ENCODE measurements at places on chromosomes 6 and 20.

GRCh38 chr6:38155621-38156204 lies 336.2 kb downstream of the ZFAND3 start:
- DNase-seq = peak; percentile 47

DNA sequence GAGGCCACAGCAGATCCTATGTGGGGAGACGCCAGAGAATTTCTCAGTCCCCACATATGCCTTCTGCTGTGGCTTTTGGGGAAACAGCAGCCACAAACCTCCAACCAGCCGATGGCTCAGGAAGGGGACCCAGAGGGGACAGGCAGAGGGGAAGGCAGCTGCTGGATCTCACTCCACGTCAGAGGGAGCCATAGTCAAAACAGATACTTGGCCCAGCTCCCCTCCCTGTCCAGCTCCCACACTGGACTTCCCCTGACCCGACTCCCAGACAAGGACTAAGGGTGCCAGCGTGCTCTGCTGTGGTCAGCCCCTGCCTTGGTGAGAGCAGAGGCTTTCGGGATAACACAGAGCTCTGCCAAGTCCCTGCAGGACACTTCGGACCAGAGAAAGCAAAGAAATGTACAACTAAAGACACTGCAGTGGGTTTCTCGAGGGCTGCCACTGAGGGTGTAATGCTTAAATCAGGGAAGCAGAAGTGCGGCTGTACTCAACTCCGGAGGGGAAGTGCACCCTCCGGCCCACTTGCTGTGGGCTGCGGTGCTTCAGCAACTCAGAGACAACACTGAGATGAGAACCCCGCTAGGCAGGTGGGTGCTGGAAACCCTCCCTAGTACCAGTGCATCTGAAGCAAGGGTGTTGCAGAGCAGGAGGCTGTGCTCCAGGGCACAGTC lies 47.2 kb downstream of the RRBP1 start:
- DNase-seq = no peak

GRCh38 chr6:10962673-10963072 lies 75.8 kb downstream of the SYCP2L start:
- DNase-seq = peak; percentile 5

DNA sequence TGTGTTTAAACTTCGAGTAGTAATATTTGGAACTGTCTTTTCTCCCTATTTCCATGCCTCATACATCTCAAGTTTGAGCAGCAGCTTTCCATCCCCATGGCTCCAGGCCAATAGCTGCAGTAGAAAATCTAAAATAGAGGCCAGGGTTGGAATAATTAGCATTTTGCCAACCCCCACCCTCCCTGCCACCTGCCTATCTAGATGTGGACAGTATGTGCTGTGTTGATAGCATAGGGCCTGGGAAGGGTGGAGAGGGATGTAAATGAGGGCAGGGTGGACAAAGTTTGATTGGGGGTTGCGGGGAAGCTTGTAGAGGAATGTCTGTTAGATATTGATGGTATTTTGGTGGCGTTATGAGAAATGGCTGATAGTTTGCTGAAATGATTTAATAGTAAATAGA lies 5.6 kb downstream of the TOP1 start:
- no peak for DNase-seq

GRCh38 chr20:51132279-51132678 lies 109.4 kb upstream of the KCNG1 start:
- peak; percentile 4 for DNase-seq

DNA sequence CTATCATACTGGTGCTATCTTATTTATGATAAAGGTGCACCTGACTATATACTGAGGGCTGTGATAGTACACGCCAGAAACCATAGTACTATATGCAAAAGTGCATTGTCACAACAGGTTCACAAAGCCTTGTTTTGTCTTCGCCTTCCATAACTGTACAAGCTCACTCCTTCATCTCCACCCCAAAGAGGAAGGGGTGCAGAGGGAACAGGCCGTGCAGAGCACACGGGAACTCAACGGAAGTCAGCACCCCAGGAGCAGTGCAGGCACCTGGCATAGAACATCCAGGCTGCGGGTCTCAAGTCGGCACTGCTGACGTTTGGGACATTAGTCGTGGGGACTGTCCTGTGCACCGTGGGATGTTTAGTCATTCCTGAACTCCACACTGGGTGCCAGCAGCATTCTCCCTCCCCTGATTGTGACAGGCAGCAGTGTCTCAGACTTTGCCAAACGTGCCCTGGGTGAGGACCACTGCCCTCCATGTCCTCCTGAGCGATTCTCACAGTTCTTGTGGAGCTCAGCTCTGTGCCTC lies 99.7 kb downstream of the PXDC1 start:
- no peak for DNase-seq

- no peak for DNase-seq
Measured at GRCh38 chr6:18330548-18331081, 56.5 kb upstream of the RNF144B start.

- no peak for DNase-seq
Measured at GRCh38 chr20:10209091-10209490, 9.5 kb upstream of the SNAP25 start.

DNA sequence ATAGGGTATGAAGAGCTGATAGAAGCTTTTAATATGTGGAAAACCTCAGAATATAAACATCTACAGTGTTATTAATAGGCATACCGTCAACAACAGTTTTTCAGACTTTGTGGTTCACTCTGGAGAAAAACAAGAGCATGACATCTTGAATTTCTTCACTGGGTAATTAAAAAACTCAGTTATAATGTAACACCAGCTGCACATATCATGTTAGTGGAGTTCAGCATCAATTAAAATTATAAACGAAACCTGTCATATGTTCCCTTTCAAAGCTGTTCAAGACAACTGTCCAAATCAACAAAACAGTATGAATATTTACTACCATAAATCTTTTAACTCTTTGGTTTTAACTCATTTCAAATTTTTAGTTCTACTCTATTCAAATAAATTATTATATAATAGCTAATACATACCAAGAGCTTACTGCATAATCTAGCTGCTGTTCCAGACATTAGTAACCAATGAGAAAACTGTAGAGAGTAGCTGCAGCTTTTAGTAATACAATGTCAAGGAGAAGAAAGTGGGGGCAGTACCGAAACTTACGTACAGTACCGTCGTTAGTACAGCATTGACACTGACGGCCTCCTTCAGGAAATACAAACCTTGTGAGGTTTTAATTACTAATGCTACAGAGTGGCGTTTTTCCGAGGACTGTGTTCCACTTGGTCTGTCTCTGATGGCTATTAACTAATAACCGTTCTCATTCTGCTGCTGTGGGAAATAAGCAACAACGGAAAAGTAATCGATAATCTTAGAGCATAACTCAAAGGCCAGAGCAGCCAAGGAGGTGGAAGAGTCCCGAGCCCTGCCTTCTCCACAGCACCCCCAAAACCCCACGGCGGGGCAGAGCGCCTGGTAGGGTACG lies 532 bp upstream of the PM20D2 start:
- DNase-seq = peak; percentile 35

DNA sequence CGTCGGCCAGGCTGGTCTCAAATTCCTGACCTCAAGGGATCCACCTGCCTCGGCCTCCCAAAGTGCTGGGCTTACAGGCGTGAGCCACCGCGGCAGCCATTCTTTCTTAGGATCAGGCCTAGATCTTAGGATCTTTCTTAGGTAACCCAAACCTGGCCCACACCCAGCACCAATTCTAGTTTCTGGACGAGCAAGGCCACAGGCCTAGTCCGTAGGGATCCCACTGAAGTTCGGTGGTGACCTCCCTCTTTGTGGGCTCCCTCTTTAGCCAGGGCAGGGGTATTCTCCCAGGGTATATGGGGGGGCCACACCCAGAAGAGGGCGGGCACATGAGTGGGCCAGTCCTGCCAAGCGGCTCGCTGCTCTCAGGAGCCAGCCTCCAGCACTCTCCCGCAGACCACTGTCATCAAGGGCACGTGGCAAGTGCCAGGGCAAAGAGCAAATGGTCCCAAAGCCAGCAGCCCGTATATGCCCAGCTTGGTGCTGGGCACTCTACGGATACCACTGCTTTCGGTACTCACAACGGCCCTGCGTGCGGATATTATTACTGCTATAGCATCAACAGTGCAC lies 6.5 kb downstream of the PXDC1 start:
- peak; percentile 18 for DNase-seq

GRCh38 chr6:163949431-163949830 lies 534.9 kb downstream of the QKI start:
- no peak for DNase-seq

GRCh38 chr6:2919401-2919800 lies 16.3 kb upstream of the SERPINB9 start:
- DNase-seq = no peak

Measured in dermis blood vessel endothelial cell (primary cell).